Forelimb muscle (tissue), 1 donor: ENCODE measurements at places on chromosomes 6 and 20. TPM values are rescaled to one million over a fixed set of nuclear protein-coding genes. Genes with fewer than 3 reads are reported as not detected.
A peak's percentile ranks its signal among the peaks of the same experiment; 100 is the strongest.

The EYA2 gene
- polyA plus RNA-seq = 1.5 TPM

DNA sequence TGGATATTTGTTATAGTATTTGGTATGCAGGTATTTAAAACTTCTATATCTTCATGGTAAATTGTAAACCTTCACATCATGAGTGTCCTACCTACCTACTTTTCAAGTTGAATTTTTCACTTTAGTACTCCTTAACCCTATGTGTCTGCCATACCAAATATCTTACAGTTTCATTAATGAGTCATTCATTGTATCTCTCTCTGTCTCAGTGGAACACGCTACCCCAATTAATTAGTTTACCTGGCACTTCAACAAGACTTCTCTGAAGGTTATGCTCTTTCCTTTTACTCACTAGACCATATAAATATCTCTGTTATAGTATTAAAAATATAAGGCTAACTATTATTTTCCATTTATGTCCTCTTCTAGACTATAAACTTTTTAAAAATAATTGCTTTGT is 123.9 kb upstream of the GJE1 start:
- DNase-seq = no peak

DNA sequence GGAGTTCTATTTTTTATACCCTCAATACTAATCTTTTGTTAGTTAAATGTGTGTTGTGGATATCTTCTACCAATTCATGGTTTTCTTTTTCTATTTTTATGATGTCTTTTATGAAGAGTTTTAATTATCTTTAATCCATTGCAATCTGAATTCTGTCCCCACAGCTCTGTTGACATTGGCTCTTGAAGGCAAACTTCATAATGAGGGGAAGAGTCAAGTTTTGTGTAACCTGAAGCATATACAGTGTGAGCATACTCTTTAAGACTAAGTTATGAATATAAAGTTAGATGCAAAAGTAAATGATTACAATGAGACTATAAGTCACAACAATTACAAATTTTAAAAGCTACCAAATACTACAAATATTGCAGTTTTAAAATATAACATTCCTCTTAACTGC is 34.2 kb downstream of the RNF217 start:
- DNase-seq = no peak

GRCh38 chr20:59207742-59208357 is 44.2 kb downstream of the ZNF831 start:
- no peak for DNase-seq

DNA sequence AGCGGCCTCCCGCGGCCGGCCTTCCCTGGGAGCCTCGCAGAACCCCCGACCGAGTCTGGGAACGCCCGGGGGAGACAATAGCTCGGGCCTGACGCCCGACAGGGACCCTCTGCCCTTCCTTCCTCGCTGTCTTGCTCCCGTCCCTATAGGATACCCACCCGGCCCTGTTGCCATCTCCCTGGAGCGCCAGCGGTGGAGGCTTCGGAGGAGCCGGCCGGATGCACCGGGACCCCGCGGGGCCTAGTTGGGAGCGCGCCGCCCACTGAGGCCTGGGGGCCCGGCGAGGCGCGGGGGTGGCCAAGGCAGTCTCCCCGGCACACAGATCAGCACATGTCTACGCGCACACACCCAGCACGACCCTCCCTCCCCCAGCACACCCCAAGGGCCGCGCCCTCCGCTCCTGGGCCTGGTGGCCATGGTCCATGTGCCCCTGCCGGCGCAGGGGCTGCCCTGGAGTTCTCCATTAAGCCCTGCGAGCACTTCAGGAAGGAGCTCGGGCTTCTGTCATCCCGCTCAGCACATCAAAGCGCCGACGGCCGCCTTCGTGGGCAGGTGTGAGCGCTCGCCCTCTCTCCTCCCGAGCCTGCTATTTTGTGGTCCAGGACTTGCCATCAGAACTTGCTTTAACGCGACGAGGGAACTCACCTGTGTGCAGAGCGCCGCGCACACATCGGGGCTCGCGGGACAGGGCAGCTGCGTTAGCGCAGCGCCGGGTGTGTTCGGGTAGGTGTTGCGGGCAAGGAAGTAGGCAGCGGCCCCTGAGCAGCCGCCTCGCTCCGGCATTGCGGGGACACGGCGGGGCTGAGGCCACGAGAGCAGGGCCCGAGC is 3.7 kb downstream of the FOXF2 start:
- no peak for DNase-seq

DNA sequence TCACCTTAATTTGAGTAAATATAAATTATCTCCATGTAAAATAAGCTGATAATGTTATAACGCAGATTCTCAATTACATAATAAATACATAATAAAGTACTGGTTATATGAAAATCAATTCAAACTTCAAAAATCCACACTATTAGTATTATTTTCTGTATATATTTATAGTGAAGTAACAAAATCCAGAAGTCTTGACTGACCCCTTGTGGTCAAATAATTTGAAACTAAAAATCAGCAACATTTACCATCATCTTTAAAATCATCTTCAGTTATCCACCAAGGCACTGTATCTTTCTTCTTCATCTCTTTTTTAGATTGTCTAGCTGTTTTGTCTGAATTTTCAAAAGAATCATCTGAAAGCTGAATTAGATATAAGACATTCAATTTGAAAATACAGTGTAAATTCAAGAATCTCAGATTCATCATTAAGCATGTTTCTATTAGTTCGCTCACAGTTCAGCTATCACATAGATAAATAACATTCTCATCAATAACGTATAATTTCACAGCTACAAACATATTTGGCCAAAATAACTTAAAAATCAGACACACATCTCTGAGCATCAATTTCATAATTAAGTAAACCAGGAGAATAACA is 6.5 kb downstream of the CEP162 start:
- peak; percentile 24 for DNase-seq
